ENCODE measurements at places on chromosomes 11 and 22.
A peak's percentile ranks its signal among the peaks of the same experiment; 100 is the strongest.

DNA sequence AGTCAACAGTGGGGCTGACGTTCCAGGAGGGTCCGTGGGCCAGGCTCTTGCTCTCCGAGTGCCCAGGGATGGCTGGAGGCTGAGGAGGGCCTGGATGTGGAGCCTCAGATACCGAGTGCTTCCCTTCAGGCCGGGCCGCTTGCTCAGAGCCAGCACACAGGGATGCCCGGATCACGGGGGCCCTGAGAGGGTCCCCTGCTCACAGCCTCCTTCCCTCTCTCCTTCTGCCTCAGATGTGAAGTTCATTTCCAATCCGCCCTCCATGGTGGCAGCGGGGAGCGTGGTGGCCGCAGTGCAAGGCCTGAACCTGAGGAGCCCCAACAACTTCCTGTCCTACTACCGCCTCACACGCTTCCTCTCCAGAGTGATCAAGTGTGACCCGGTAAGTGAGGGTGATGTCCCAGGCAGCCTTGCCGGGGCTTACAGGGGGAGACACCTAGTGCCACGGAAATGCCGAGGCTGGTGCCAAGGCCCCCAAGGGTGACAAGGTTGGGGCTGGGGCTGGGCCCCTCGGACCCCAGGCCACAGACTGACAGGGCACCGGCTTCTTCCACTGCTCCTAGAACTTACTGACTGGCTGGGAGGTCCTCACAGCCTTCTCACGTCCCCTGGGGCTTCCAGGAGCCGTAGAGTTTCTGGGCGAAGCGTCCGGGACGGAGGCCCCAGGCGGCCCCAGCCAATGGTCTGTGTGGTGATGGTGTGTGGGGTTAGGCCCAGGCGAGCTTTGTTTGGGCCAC, 7.0 kb downstream of the CCND1 start:
- DNase-seq, result no peak

DNA sequence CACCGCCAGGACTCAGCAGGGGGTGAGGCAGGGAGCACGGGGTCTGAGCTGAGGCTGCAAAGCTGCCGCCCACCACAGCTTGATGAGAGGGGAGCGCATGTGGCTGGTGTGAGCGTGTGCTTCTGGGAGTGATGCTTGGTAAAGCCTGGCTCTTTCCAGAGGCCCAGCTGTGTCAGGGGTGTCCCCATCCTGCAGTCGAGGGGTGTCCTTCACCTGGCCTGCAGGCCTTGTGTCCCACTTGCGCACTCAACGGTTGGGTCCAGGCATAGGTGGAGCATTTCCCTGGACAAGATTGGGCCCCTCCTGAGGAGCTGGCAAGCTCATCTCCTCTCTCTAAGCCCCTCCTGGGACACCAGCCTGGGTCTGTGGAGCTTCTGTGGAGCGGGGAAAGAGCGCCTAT, 273.9 kb downstream of the TBC1D22A start:
- DNase-seq, result no peak

GRCh38 chr11:42779555-42779954, 532.2 kb upstream of the API5 start:
- DNase-seq, result no peak

DNA sequence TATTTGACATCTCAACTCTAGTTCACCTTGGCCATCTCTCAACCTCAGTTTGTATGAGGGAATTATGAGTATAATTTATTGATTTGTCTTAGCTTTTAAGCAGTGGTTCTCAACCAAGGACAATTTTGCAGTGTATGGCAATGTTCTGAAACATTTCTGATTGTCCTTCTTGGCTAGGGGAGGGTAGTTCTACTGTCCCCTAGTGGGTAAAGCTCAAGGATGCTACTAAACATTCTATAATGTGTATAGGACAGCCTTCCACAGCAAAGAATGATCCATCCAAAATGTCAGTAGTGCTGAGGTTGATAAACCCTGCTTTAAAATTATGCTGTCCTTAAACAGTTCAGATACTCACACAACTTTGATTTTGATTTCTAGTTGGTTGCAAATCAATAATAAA, 78.1 kb upstream of the ALKBH3 start:
- no peak for DNase-seq

DNA sequence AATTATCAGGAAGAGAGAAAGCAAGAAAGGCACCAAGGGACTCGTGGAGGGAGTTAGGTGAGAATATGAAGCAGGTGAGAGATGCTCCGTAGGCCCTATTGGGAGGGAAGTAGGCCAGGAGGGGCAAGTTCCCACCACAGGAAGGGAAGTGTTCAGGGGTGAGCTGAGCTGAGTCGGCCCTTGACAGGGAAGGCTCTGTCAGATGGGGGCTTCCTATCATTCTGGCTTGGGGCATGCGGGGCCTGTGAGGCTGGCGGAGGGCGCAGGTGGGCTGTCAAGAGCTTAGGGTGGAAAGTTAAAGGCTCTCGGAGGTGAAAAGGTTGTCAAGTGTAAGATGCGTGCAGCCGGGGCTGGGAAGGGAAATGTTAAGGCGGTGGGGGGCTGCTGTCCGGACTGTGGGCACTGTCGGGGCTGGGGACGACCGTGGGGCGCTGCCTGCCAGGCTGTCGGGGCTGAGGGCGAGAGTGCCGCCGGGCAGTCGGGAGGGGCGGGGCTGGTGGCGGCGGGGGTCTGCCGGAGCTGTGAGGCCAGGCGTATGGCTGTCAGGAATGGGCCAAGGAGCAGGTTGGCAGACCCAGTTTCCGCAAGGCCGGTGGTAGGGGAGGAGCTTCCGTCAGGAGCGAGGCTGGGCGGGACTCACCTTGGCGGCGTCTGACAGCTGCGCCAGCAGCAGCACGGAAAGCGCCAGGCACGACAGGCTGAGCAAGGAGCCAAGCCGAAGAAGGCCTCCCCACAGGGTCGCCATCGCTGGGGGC, 496 bp downstream of the TMEM9B start:
- DNase-seq, result peak; percentile 65

DNA sequence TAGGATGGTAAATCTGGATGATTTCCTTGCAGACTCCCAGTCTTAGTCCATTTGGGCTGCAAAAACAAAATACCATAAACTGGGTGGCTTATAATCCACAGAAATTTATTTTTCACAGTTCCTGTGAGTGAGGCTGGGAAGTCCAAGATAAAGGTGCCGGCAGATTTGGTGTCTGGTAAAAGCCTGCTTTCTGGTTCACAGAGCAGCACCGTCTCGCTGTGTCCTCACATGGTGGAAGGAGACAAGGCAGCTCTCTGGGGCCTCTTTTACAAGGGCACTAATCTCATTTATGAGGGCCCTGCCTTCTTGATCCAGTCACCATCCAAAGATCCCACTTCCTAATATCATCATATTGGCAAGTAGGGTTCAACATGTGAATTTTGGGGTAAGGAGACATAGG, 8.9 kb downstream of the USP47 start:
- no peak for DNase-seq

DNA sequence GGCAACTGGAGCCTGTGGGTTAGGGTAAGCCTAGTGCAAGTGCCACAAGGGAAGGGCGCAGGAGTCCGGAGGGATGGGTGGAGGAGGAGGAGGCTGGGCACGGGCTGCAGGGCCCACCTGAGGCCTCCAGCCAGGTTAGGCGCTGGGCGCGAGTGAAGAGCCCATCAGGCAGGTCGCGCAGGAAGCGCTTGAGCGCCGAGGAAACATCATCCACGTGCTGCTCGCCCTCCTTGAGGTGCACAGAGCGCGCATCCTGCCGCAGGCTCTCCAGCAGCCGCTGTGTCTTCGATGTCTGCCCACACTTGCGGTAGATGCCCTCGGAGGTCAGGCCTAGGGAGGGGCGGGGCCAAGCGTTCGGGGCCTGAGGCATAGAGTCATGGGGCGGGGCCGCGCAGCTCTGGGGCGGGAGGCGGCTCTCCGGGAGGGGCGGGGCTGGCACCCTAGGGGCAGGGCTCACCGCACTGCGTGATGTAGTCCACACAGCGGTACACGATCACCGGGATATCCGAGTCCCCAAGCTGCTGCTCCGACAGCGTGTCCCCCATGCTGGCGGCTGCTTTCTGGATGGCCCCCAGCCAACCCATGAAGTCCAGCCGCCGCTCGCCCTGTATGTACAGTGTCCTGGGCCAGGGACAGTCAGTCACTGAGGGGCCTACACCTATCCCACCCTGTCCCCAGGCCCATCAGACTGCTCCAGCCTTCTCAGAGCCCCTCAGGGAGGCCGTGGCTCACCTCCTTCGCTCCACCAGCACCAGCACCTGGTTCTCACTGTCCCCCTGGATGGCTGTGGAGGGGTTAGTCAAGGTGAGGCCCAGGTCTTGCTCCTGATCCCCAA, 22.9 kb upstream of the PDE2A start:
- DNase-seq, result no peak

DNA sequence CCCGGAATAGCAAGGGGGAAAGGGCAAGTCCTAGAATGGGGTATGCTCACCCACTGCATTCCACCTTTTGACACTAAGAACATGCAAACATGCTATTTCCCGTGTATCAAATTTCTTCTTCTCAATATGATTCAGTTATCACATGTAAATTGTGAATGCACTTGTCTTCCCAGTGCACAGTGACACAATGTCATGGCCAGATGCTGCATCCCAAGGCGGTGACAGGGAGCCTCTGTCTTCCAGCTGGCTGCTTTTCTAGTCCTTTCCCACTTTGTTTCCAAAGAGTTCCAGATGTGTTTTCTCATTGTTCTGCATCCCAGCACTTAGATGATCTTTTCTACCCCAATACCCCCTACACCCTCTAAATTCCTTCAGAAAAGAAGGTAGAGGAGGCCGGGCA, 12.4 kb downstream of the SLC25A18 start:
- no peak for DNase-seq

GRCh38 chr11:122632181-122632824, 23.2 kb upstream of the UBASH3B start:
- no peak for DNase-seq

DNA sequence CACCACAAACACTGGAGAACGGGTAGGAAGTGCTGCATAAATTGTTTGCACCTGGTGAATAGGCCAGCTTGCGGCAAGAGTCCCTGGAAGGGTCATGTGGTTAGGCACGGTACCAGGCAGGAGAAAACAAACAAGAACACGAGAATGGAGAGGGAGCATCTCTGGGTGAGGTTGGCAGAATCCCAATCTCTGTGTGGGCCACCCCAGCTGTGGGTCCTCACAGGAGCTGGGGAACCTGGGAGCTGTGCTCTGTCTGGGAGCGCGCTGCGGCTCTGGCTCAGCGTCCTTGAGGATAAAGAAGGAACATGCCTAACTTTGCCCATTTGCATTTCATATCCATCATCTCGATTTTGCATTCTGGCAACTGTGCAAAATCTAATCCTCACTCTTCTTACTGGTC, 46.1 kb upstream of the JAM3 start:
- DNase-seq, result no peak

DNA sequence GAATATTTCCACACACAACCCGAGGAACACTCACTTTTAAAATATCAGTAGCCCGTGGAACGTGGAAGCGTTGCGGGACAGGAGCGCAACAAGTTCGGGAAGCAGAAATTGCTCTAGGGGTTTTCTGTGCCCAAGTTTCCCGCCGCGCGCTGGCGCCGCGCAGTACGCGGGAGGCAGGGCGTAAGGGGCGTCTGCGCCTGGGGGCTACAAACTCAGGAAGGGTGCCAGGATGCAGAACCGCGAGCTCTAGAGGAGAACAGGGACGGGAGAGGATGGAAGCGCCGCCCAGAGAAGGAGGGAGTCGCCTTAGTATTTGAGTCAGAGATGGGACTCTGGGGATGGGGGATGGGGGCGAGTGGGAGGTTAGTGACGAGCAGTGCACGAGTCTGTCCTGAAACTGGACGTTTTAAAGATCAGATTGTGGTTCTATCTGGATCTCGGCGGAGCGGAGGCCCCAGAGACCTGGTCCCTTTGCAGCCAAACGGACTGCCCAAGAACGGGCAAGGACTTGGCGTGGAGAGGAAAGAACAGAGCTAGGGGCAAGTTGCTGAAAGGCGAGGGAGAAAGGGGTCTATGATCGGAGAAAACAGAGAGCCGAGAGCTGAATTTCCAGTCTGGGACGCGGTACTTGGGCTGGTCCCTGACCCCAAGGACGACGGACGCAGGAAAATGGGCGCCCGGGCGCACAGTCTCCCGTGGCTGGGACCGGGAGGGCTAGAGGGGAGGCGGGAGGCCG, 4.7 kb downstream of the BSX start:
- no peak for DNase-seq

GRCh38 chr11:117457835-117458234, 130.2 kb downstream of the CEP164 start:
- DNase-seq, result no peak

- peak; percentile 51 for DNase-seq
Observed at GRCh38 chr11:80958361-80958760, 1517.5 kb upstream of the TENM4 start.

GRCh38 chr11:17351510-17352176, at the start of gene NCR3LG1:
Gene NCR3LG1, plus strand, starts transcription at chr11:17351800. Its CDS starts 170 bp downstream, at chr11:17351970.
- peak; percentile 86 for DNase-seq

GRCh38 chr22:26737262-26737661, 79.9 kb downstream of the MIAT start:
- no peak for DNase-seq

DNA sequence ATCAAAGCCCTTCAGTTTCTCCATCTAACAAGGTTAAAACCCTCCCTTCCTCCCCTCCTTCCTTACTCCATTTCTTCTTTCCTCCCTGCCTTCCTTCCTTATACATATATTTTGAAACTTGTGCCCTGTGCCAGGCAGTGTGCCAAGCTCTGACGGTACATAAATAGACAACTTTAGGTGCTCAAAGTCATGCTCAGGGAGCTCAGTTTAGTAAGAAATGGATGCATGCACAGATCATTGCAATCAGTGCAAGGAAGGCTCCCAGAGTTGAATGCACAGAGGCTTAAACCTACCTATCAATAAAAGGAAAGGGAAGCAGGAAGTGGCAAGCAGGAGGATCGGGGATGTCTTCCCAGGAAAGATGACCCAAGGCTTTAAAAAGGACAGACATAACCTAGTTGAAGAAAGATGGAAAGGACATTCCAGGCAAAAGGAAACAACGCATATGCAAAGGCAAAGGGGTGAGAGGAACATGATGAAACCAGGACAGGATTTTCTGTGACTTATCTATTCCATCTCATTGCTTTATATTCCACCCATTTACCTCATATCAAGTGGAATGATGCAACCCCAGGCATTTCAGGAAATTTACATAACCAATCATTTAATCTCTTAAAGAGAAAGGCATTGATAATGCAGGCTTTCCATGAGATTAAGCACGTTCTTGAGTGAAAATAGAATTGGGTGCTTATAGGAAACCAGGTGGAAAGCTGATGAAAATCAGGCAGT, 13.2 kb downstream of the FZD4 start:
- DNase-seq, result peak; percentile 56

All from iris pigment epithelial cell (primary cell).